ENCODE measurements at places on chromosomes 6 and 20.

DNA sequence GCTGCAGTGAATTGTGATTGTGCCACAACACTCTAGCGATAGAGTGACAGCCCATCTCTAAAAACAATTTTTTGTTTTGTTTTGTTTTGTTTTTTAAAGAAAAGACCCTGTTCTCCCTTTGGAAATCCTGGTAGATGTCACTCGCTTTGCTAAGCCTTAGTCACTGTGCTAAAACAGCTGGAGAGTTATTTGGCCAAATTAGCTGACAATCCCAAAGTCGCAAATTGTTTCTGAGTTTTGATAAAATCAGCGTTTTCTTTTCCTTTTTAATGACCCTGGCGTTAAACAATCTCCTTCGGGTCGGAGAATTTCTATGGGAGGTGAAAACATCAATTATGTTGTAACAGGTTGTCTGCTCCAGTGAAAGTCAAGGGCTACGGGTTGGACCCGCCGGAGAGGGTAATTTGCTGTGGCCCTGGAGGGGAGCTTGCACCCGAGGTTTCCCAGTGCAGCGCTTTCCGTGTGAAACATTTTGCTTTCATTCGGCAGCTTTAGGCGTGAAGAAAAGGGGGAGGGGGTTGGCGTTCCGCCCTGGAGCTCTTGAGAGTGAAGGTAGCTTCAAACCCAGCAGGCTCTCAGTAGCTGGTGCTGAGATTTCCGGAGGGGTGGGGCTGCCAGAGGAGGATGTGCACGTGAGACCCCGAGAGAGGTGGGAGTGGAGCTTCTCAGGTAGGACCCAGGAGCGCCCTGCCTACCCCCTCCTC is 296.6 kb downstream of the PHACTR1 start:
- DNase-seq: no peak

DNA sequence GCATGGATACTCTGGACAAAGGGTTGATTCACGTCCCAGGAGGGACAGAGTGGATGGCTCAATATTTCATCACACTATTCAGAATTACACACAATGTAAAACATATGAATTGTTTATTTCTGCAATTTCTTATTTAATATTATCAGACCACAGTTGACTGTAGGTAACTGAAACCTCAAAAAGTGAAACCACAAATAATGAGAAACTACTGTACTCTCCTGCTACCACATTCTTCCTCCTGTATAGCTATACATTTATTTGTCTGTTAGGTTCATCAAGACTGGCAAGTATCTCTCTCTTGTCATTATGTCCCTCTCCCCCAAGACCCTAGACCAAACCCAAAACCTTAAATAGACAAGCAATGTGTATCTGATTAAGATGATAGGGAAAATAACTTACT is 60.0 kb downstream of the SYCP2 start:
- no peak for DNase-seq

DNA sequence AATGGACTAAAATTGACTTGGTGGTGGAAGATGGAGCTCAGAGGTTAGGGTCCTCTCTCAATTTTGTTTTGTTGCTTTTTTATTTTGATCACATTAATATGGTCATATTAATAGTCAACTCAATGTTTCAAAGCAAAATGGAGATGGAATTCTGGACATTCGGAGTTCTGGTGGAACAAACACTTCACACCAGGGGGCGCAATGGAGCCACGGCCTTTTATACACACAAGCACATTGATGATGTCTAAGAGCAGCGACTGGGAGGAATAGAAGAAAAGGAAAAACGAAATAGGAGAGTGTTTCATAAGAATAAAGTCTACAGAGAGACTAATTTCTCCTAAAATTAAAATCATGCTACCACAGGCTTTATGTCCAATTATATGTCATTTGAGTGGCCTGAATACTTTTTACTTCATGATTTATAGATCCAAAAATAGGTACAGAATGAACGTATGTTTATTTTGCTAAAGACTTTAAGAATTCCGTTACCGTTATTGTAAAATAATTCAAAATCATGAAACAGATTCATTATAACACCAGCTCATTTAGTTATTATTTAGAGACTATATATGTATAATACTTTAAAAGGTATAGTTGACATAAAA is 197.6 kb upstream of the SASH1 start:
- peak; percentile 66 for DNase-seq

DNA sequence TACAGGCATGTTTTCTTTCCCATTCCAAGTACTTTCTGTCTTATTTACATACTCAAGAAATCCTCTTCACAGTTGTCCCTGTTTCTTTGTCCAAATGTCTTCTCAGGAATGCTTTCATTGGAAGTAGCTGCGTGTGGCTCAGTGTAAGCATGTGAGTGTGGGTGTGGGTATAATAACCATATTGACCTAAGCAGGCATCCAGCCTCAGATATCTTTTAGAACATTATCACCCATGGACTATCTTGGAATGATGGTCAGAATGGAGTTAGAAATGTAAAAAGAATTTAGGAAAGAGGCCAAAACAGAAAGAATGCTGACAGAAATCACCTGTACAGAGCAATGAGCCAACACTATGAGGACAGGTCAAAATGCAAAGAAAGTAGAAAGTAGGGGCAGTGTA is 16.4 kb downstream of the VNN2 start:
- DNase-seq: no peak

- DNase-seq: no peak
These were observed 114.9 kb upstream of the PTPRT start for GRCh38 chr20:43304598-43304997.

- no peak for DNase-seq
These were observed 57.2 kb downstream of the CTCFL start for GRCh38 chr20:57467742-57468141.

DNA sequence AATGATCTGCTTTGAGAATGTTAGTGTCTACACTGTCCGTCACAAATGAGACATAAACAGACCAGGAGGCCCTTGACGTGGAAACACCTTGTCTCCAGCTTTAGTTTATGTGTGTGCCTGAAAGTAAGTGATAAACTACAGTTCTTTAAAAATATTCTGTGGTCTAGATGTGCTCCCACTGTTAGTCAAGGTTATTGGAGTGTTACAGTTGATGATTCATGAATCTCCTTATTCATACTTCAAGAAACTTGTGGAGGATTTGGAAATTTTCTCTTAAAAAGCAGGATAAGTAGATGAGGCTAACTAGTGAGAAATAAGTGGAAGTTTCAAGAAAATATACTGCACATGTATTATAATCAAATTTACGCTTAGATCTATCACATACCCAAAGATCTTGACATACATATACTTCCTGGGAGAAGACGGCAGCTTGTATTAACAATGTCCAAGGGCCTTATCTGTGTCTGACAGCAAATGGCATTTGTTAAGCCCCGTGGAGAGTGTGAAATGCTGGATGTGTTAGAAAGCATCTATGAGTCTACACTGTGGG is 90.5 kb upstream of the MBOAT1 start:
- peak; percentile 95 for DNase-seq

DNA sequence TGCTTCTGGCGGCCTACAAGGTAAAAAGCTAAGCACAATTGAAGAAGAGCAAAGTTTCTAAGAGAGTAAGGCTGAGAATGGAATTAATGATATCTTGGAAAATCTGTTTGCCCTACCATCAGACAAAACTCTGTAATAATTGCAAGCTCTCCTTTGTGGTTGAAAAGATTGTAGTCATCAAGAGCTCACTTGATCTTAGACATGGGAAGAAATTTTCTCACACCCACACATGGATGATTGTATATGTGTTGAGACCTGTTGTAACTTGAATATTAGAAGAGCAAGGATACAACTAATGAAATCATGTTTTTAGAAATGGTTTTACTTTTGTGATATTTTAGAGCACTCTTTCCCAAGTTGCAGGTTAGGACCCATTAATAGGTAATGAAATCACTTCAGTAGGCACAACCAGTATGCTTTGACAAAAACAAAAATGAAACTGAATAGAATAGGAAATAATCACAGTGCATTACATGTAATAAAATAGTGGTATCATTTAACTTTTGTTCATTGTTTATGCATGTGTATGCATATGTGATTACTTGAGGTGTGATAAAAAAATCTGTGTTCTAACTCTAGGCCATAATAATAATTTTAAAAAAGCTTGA is 14.0 kb downstream of the DCBLD1 start:
- DNase-seq: peak; percentile 93

- DNase-seq: no peak
These were observed 146.3 kb downstream of the SOX4 start for GRCh38 chr6:21739838-21740237.

- no peak for DNase-seq
These were observed 2.8 kb downstream of the EYA2 start for GRCh38 chr20:46897328-46897880.

DNA sequence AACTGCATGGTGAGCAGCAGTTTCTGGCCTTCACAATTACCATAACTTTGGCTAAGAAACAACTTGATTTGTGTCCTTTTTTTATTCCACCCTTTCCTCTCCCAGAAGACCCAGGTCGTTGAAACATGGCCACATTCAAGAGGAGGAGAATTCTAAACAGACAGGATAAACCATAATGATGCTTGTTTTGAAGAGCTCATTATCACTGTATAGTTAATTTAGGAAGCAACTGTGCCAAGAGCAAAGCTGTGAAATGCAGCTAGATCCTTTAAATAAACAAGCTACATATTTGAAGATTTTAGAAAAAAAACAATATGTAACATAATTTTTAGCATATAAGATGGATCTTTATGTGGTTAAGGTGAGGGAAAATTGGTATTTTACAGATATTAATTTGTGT is 104.5 kb downstream of the KLHL32 start:
- no peak for DNase-seq

GRCh38 chr20:16865406-16865805 is 117.2 kb downstream of the OTOR start:
- no peak for DNase-seq

GRCh38 chr6:72579865-72580264 is 42.0 kb upstream of the KCNQ5 start:
- peak; percentile 9 for DNase-seq

DNA sequence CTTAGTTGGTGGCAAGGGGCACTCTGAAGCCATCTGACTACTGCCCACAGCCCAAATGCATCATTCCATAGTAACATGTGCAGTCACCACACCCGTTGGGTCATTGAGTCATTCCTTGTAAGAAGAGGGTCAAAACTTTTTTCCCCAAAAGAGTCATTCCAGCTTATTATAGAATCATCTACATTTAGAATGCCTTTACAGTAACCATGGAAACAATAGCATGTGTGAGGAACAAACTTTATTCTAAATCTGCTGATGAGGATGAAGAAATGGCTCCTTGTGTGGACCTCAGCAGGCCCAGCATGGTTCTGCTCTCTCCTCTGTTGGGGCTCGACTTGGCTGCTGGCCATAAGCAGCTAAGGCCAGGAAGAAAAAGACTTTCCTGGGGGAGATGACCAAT is 111.2 kb upstream of the PTPRT start:
- DNase-seq: no peak

GRCh38 chr6:89974834-89975233 is 80.6 kb downstream of the GJA10 start:
- DNase-seq: no peak

- DNase-seq: peak; percentile 60
These were observed 4.3 kb downstream of the VAPB start for GRCh38 chr20:58393299-58393698.

GRCh38 chr6:68637782-68638181 is 2.7 kb downstream of the ADGRB3 start:
- no peak for DNase-seq

- DNase-seq: peak; percentile 61
These were observed 24.7 kb downstream of the ETV7 start for GRCh38 chr6:36362551-36363370.

GRCh38 chr20:34627458-34627857 is 49.4 kb downstream of the PIGU start:
- DNase-seq: no peak

- peak; percentile 46 for DNase-seq
These were observed 1.7 kb downstream of the RANBP9 start for GRCh38 chr6:13709689-13710551.

DNA sequence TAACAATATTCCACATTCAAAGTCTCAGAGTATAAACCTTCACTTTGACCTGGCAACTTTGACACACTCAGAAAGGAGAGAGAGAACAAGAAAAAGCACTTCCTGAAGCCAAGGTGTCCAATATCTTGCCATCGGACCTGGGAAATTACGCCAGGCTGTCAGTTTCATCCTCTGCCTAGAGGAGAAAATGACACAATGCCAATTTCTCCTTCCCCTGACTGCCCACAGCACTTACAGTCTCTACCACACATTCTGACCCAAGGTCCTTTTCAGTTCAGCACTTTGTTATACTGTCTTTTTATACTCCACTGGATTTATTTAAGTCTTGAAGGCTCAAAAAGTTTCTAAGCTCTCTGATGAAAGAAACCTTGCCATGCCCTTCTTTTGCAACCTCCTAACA is 250.4 kb downstream of the GMPR start:
- no peak for DNase-seq

GRCh38 chr6:12297363-12298016 is 7.3 kb downstream of the EDN1 start:
- no peak for DNase-seq

- no peak for DNase-seq
These were observed 15.4 kb downstream of the FBXL4 start for GRCh38 chr6:98932381-98932780.

- DNase-seq: no peak
These were observed 46.9 kb downstream of the DLGAP4 start for GRCh38 chr20:36352843-36353553.

- DNase-seq: no peak
These were observed 12.1 kb upstream of the CHRNA4 start for GRCh38 chr20:63372971-63373885.

DNA sequence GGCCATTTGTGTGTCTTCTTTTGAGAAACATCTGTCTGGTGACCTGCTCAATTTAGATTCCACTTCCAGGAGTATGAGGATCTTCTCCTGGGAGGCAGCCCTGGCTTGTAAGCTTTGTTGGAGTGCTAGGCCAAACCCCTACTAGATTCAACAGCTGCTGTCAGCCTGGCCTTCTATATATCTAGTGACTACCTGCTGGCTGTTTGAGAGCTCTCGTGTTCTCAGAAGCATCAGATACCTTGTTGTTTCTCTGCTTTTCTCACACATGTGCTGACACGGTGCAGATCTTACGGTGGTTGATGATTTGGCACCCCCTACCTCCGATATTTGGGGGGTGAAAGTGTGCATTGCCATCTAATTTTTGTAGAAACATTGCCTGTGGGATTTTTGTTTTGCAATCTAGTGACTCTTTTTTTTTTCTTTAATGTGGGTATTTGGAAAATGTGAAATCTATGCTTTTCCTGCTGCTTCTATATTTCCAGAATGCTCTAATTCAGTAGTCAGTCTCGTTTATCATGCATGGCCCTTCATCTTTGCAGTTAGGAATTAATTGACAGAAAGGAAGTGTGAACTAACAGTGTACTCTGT is 4.7 kb downstream of the CCN2 start:
- peak; percentile 27 for DNase-seq

All from amniotic epithelial cell (primary cell).